ENCODE measurements at places on chromosomes 6 and 20.

DNA sequence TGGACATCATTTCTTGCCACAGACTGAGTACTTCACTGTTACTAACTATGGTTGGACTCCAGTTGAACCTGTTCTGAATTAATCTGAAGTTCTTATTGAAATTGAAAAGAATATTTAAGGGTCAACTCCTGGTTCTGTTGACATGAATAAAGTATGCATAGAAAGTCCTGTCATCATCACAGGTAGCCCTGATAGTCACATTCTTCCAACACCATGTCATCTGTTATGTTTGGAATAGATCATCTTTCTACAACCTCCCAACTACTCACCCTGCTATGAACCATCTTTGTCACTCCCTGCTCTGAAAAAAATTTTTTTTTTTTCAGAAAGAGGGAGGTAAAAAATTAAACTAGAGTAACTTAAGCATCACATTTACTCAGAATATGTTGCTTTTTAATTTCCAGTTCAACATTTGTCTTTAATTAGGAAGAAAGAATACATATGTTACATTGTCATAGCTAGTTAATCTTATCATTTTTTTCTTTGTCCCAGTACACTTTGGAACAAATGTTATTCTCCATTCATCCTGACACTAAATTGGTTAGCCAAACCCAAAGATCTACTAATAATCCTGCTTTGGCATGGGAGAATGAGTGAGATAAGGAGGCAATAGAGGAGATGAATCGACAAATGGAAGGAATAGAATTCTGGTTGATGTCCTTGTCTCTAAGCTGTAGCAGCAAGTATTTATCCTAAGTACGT, 775.1 kb upstream of the NRSN1 start:
- DNase-seq, result no peak

DNA sequence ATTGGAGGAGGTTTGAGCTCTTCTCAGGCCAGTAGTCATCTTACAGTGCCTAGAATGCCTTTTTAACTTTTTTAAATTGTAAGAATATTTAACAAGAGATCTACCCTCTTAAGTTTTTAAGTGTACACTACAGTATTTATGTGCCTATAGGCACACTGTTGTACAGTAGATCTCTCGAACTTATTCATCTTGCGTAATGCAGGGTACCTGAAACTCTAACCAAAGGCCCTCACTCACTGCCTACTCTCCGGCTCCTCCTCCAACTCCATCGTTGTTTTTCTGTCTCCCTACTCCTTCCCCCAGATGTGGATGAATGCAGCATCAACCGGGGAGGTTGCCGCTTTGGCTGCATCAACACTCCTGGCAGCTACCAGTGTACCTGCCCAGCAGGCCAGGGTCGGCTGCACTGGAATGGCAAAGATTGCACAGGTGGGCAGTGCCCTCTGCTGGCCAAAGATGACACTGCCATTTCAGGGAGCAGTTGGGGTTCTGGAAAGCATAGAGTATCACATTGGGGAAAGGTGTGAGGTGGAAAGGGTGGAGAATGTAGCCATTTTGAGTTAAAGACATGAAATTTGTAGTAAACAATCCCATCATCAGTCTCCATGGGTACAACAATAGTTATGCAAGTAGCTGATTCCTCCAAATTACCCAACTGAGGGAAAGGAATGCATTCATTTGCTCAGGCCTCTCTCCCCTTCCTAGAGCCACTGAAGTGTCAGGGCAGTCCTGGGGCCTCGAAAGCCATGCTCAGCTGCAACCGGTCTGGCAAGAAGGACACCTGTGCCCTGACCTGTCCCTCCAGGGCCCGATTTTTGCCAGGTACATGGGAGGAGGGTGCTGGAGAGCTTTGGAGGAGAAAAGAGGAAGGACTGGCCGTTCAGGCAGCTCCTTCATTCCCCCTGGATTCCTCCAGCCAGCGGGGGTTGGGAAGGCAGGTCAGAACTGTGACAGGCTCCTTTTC, 18.4 kb upstream of the ZNF76 start:
- DNase-seq, result peak; percentile 79

- no peak for DNase-seq
Measured at GRCh38 chr6:137173501-137173900, at the start of gene IL22RA2. Gene IL22RA2, minus strand, starts transcription at chr6:137173644. Its CDS starts 11,895 bp downstream, at chr6:137161749.

GRCh38 chr6:161104966-161105365, 113.4 kb downstream of the MAP3K4 start:
- DNase-seq, result no peak

GRCh38 chr6:73796881-73797280, 100.9 kb downstream of the CD109 start:
- DNase-seq, result no peak

DNA sequence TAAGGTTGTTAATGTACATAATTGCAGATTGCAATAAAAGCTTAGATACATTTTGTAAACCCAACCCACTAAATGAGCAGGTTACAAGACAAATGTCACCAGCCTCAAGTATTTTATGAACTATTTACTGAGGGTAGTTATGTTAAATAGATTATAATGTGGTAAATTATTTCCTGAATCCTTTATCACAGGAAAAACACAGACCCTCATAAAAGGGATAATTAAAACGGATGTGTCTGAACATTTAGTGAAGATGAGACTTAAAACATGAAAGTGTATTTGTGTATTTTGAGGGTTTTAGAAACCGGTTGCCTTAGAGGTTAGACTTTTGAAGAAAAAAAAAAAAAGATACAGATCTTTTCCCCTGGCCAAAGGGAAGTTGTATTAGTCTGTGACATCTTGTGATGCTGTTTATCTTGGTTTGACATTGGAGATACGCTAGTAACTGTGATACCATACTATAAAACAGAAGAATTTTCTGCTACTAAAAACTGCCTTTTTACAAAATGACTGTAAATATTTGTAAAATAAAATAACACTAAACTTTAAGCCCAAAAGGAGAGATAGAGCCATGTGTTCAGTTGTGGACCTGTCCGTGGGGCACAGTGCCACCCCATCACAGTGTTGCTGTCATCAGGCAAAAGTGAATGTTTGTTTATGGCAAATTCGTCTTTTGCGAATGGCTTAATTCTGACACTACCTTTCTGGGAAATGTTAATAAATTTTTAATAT, 9.7 kb downstream of the DYNLT1 start:
- DNase-seq, result peak; percentile 38

DNA sequence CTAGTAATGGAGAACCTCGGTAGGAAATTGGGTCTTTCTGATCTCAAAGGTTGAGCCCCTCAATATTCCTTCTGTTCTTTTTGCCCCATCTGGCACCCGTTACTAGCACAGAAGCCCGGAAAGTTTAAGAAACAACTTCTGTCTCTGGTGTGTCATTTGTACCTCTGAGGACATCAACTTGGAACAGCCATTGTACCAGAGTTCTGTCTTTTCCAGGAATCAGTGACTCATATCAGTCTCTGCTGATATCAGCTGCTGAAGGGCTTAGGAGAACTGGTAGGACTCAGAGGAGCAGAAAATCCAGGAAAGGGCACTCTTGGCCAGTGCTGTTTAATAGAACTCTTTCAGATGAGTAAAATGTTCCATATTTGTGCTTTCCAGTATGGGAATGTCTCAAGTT, 78.3 kb upstream of the CHD6 start:
- peak; percentile 82 for DNase-seq

DNA sequence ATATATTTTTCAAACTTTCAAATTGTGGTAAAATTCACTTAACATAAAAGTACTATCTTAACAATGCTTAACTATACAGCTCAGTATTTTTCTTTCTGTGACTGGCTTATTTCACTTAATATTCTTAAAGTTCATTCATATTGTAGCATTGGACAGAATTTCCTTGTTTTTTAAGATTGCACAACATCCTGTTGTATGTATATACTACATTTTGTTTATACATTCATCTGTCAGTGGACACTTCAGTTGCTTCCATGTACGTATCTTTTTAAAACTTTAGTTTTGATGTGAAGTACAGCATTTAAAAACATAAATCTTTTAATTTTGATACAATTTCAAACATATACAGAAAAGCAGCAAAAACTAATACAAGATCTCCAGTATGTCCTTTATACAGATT, 220.7 kb downstream of the ZFAND3 start:
- DNase-seq, result no peak

DNA sequence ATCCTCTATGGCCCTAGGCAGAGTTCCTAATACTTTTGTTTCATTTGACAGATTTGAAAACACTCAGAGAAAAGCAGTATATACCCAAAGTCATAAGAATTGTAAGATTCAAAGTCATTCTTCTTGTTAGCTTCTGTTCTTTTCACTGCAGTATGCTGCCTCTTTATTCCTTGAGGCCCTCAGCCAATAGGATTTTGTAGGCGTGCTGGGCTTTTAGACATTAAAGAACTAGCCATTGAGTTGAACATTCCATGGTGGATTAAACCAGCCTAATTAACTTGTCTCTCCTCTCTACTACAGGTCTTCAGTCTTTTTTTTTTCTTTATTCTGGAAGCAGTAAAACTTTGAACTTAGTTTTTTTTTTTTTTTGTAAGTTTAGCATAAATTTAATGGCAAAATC, 186.3 kb downstream of the PLCB4 start:
- DNase-seq, result no peak

GRCh38 chr20:51269671-51270070, 246.8 kb upstream of the KCNG1 start:
- no peak for DNase-seq

DNA sequence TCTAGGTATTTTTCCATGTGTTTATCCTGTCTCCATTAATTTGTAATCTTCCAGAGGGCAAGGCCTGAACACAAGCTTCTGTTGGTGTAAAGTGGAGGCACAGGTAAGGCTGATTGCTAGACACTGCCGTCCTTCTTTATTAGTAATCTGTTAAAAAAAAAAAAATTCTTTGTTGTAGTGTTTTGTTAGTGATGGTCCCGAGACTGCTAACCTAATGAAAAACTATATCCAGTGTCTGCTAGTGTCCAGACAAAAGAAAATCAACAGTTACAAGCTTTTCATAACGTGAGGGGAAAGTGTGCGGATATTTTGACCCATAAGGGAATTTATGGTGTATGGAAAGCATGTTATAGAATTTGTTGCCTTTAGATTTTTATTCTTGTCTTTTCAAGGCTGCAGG, 4.2 kb upstream of the HIVEP1 start:
- no peak for DNase-seq

DNA sequence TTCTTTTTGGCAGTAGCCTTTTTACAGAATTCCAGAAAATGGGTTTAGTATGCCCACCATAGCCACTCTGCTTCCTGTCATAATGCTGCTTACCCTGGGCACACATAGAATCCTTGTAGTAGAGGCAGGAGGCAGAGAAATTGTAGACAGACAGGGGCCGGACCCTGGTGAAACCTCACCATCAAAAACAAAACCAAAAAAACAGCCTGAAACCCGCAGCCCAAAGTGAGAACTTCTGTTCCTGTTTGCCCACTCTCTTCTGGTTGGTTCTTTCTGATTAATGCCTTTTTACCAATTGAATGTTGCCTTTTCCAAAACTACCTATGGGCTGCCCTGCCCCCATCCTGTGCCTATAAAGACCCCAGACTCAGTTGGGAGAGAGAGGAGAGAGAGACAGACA, 188.2 kb downstream of the CDKAL1 start:
- DNase-seq, result no peak

GRCh38 chr6:52584203-52584602, 7.3 kb upstream of the TRAM2 start:
- DNase-seq, result no peak

DNA sequence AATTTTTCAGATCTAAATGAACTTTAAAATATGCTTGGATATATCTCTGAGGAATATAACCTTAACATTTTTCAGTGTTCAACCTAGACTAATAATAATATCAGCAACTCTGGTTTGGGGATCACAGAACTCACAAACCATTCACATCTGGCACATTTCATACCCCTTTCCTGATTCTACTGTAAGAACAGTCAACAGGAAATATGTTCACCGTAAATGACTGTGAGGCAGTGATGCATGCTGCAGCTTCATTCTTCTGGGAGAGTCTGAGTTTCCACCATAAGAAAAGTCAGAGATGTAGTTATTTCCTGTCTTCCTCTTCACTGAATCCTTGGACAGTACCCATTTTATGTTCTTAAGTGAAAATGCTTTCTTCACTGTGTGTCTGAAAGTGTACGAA, 134.2 kb upstream of the IFNGR1 start:
- DNase-seq, result no peak

GRCh38 chr6:154614101-154614500, 103.6 kb upstream of the CNKSR3 start:
- DNase-seq, result no peak

GRCh38 chr6:5726976-5727718, 279.6 kb downstream of the NRN1 start:
- DNase-seq, result no peak
